ENCODE measurements at places on chromosomes 4 and X. TPM values are rescaled to one million over a fixed set of nuclear protein-coding genes. Genes with fewer than 3 reads are reported as not detected.

The CSAG2 gene
- not detected for total RNA-seq

The HTN3 gene
- total RNA-seq, result not detected

The MAGEA4 gene
- not detected for total RNA-seq

The GPR50 gene
- total RNA-seq, result not detected

The FAM241A gene
- 1.4 TPM for total RNA-seq

The TNIP3 gene
- total RNA-seq, result 0.58 TPM

The CORIN gene
- 0.26 TPM for total RNA-seq

The DDX60 gene
- total RNA-seq, result 3.3 TPM

DNA sequence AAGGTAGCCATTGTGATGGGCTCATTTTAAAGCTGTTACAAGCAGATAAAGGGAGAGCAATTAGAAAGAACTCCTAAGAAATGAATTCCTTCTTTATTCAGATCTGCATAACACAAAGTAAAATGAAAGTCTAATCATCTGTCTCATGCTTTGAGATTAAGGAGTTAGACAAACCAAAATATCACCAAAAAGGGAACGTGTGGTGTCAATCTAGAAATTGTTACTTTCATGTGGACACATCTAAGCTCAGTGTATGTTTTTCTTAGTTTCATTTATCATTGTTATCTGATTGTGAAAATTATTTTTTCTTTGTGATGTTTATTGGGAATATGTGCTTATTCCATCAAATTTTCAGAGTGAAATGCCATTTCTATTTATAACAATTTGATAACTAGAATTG, 80.3 kb downstream of the BANK1 start:
- DNase-seq, result no peak

DNA sequence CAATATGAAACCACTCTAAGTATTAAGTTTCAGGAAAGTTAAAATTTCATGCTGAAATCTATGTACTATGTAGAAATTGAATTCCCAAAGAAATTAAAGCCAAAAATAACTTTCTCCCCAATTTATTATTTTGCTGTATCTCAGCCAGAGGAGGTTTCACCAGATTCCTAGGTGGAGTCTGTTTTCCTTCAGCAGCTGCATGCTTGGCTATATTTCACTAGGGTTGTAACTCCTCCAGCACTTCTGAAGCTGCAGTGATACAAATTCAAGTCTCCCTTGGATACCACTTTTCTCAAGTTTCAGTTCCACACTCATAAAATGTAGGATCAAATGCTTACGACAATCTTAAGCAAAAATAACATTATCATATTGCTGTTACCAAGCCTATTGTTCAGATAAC, 41.2 kb upstream of the ZC4H2 start:
- DNase-seq, result no peak

GRCh38 chr4:173371292-173372192, 788 bp downstream of the SAP30 start:
- DNase-seq, result peak; percentile 82

DNA sequence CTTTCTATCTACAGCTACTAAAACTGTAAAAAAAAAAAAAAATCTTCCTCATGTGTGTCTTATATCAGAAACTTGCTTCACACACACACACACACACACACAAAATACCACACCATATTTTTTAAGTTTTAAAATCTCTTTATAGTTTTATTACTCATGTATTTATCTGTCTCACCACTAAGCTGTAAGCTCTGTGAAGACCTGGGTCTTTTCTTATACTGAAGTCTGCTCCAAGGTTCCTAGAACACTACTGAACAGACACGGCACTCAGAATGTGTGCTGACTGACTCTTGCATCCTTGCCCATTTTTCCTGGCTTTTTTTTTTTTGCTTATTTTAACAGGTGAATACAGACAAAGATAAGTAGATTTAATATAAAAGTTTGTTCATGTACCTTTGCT, 135.6 kb upstream of the CXXC4 start:
- no peak for DNase-seq

- DNase-seq, result no peak
These were observed 203.8 kb upstream of the PSAPL1 start for GRCh38 chr4:7638489-7638888.

DNA sequence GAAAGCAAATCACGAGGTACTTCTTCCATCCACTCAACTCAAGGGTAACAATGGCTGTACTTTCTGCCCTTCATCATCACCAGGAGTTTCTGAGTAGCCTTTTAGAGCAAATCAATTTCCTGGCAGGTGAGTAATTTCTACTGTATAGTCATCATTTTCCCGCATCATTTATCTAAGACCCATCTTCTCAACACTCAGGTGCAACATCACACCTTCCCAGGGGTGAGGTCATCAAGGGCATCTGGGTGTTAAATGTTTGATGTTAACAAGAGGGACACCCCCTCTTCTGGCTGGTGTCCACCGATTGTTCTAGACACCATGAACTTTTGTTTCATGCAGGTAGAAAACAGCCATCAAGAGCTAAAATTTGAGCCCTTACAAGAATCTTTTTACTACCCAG, 313.4 kb upstream of the MAGEB2 start:
- no peak for DNase-seq

- no peak for DNase-seq
These were observed 2.7 kb downstream of the ABCD1 start for GRCh38 chrX:153727123-153727931.

DNA sequence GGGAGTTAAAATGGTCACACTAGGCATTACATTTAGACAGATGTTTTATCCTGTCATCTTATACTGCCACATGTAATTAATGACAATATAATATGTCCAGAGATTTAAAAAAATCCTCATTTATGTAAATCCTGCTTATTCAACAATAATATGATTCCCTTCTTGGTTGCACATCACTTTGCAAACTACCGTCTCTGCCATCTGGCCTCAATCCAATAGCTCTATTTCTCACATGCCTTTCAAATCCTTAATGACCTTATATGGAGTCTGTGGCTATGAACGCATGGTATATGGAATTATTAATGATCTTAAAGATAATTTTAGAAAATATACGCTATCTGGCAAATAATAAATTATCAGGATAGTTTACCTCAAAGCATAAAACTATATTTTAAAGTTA, 144.5 kb downstream of the NPNT start:
- peak; percentile 55 for DNase-seq

DNA sequence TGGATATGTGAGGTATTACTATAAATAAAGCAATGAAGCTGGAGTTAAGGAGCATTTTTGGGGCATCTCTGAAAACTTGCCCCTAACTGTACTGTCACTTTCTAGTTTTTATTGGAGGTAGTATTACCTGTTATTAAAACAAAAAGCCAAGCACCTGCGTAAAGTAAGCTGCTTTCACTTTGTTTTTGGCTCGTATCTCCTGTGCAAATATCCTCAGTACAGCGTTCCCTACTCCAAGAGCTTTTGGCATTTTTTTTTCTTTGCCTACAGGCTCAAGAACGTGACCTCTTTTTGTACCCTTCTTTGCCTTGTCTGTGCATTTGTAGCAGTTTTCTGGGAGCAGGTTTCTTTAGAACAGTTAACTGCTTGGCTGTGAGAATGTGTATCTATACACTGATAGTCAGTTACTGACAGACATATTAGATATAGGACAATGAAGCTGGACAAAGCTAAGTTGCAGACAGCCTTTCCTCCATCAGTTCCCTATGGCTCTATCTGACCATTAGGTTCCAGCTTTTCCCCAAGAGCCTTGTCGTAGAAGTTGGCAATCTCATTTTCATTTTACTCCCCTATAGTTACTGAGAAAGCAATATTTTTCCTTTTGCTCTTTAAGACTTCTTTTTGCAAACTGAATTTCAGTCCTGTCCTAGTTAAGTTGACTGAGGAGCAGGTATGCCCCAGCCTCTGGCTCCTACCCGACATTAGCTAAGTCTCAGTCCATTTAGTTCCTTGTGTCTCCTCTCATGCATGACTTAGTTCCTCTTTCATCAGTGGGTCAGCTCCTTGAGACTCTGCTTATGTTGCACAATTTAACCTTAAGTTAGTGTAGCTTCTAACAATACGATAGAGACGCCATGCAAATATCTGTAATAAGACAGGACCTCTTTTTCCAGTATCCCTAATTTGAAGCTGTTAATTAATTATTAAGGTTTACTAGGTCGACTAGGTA, 71.5 kb upstream of the HPRT1 start:
- no peak for DNase-seq

DNA sequence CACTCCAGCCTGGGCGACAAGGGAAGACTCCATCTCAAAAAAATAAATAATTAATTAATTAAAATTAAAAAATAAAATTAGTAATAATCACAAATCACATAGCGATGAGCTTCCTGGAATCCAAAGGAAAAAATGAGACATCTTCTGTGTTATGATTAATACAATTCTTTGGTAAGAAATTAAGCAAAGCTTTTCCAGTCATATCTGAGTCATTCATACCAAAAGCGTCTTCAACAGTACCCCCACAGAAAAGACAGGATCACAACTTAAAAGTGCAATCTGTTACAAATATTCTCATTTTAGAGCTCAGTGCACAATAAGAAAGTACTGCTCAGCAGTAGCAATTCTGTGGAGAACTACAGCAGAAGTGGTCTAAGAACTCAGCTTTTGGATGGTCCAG, 168.5 kb upstream of the MXRA5 start:
- no peak for DNase-seq

GRCh38 chrX:21748235-21748634, 9.7 kb downstream of the SMPX start:
- no peak for DNase-seq

- no peak for DNase-seq
These were observed 4.6 kb downstream of the HCFC1 start for GRCh38 chrX:153966841-153967535.

DNA sequence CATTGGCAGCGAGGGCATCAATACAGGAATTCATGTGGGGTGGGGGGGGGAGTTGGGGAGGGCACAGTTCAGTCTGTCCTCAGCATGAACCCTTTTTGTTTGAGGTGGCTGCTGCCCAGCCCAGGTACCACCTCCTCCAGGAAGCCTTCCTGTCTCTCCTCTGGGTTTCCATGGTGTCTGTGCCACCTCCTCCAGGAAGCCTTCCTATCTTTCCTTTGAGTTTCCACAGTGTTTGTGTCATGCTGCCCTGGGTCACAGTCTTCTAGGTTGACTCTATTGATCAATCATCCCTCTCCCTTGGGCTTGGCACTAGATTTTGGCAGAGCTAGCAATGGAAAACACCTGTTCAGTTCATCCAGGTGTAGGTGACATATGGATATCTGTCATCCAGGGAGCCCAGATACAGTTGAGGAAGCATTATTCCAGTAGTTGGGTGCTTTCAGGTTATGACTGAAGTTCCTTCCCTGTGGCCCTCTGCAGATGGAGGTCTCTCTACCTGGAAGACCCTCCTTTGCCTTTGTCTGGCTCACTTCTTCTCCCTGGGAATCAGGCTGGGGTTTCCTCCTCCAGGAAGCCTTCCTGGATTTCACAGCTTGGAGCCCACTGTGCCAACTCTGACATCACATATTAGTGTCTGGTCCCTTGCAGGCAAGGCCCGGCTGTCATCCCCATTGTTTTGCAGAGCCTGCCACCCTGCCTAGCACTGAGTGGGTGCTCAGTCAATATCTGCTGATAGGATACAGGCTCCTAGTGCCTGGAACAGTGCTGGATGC, 96.6 kb downstream of the SORCS2 start:
- no peak for DNase-seq
